ENCODE measurements at places on chromosomes 3 and 15. TPM values are rescaled to one million over a fixed set of nuclear protein-coding genes. Genes with fewer than 3 reads are reported as not detected.

CD96 gene
- 229 TPM for total RNA-seq

C3orf20 gene
- 0.33 TPM for total RNA-seq

SCAMP5 gene
- 0.41 TPM for total RNA-seq

KNL1 gene
- total RNA-seq = 1.7 TPM

ITGA11 gene
- total RNA-seq = 0.07 TPM

UTS2B gene
- not detected for total RNA-seq

SLC7A14 gene
- total RNA-seq = not detected

RHCG gene
- not detected for total RNA-seq

BCL6 gene
- 27.7 TPM for total RNA-seq

CCR2 gene
- total RNA-seq = 8.1 TPM

GRCh38 chr3:153513236-153513635 lies 351.2 kb downstream of the RAP2B start:
- no peak overlapping the region for H3K4me3 ChIP-seq
- H3K27me3 ChIP-seq = no peaks in the 10 kb centered on the region
- H3K27ac ChIP-seq = no peak overlapping the region
- DNase-seq = no peak
- no peaks in the 10 kb centered on the region for H3K4me1 ChIP-seq

GRCh38 chr15:85800478-85801123 lies 5.9 kb upstream of the KLHL25 start:
- H3K36me3 ChIP-seq = no peaks in the 10 kb centered on the region
- H3K27me3 ChIP-seq = no peaks in the 10 kb centered on the region
- H3K4me3 ChIP-seq = no peak overlapping the region
- H3K4me1 ChIP-seq = peaks cover 4% of the 10 kb centered on the region
- no peak overlapping the region for H3K27ac ChIP-seq
- no peak for DNase-seq

- H3K4me1 ChIP-seq = peaks cover 7% of the 10 kb centered on the region
- H3K36me3 ChIP-seq = no peaks in the 10 kb centered on the region
- no peak overlapping the region for H3K4me3 ChIP-seq
- no peak for DNase-seq
Measured at GRCh38 chr3:14199641-14200040, 21.0 kb downstream of the LSM3 start.

GRCh38 chr3:181998828-181999227 lies 287.1 kb downstream of the SOX2 start:
- DNase-seq = no peak
- no peak overlapping the region for H3K4me3 ChIP-seq
- no peaks in the 10 kb centered on the region for H3K27me3 ChIP-seq
- no peaks in the 10 kb centered on the region for H3K4me1 ChIP-seq
- H3K36me3 ChIP-seq = no peaks in the 10 kb centered on the region

DNA sequence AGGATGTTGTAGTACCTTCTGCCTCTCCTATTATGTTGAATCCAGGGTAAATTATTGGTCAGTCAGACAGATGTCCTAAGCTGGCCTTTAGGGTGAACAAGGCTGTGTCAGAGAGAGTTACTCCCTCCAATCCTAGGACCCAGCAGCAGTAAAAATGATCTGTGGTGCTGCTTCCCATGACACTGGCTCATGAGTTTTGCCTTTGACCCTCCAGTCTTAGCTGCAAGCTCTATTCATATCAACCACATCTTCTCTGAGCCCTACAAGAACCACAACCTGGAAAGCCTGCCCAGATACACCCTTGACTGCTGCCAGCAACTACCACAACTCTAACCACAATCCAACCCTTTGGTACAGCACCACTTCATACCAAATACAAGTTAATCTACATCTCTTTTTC lies 27.2 kb upstream of the PHLDB2 start:
- H3K27me3 ChIP-seq = no peaks in the 10 kb centered on the region
- no peak overlapping the region for H3K4me3 ChIP-seq
- peaks cover 2% of the 10 kb centered on the region for H3K4me1 ChIP-seq
- DNase-seq = no peak
- H3K36me3 ChIP-seq = no peaks in the 10 kb centered on the region

DNA sequence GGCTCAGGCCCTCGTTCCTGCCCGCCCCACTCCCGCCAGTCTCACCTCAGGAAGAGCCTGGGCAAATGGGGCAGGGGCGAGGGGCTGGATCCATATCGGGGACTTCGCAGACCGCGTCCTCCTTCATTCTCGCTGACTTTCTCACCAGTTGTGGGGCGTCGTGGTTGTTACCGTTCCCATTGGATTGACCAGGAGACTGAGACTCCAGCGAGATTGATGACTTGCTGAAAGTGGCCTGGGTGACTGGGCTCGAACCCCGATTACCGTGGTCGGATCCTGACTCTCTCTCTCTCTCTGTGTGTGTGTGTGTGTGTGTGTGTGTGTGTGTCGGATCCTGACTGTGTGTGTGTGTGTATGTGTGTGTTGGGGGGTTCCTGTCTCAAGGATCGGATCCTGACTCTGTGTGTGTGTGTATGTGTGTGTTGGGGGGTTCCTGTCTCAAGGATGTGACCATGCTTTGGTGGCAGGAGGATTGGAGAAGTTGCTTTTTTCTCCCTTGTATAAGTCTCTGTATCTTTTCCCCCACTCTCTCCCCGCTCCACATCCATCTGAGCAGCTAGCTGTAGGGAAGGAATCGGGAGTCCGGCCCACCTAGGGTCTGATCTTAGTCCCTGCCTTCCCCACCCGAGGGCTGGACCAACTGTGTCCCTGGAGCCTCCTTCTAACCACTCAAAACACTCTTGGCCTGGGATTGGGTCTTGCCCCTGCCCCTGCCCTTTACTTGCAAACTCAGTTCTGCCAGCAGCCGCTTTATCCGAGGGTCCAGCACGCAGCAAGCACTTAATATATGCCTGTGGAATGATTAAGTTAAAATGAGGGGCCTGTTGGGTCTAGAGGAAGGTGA lies 603 bp downstream of the PLEKHO2 start:
- H3K27me3 ChIP-seq = no peaks in the 10 kb centered on the region
- H3K4me1 ChIP-seq = peaks cover 11% of the 10 kb centered on the region
- H3K36me3 ChIP-seq = peaks cover 6% of the 10 kb centered on the region

DNA sequence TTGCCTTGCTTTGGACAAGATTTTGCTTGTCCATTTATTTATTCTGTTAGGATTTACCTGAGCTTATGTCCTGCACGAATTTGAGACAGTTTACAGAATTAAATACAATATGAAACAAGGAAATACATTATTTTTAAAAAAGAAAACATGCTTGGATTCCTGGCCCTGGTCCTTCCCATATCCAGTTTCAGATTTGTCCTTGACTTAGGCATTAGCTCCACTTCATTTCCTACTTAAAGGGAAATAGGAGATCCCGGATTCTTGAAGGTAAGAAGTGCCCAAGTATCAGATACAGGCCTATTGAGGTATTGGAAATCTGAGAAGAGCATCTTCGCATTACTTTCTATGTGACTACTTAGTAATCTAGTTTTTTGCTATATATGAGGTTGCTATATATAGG lies 672.0 kb downstream of the SI start:
- no peaks in the 10 kb centered on the region for H3K4me1 ChIP-seq
- no peak overlapping the region for H3K4me3 ChIP-seq
- no peaks in the 10 kb centered on the region for H3K27me3 ChIP-seq
- no peak for DNase-seq
- no peaks in the 10 kb centered on the region for H3K36me3 ChIP-seq

- no peaks in the 10 kb centered on the region for H3K4me1 ChIP-seq
- no peaks in the 10 kb centered on the region for H3K36me3 ChIP-seq
- no peak overlapping the region for H3K4me3 ChIP-seq
- no peak for DNase-seq
- no peak overlapping the region for H3K27ac ChIP-seq
- H3K27me3 ChIP-seq = no peaks in the 10 kb centered on the region
Measured at GRCh38 chr3:62990704-62991413, 115.6 kb upstream of the CADPS start.

- peaks cover 11% of the 10 kb centered on the region for H3K4me1 ChIP-seq
- H3K27me3 ChIP-seq = no peaks in the 10 kb centered on the region
- DNase-seq = no peak
- H3K36me3 ChIP-seq = no peaks in the 10 kb centered on the region
Measured at GRCh38 chr15:84983294-84983693, 1.6 kb downstream of the PDE8A start.

DNA sequence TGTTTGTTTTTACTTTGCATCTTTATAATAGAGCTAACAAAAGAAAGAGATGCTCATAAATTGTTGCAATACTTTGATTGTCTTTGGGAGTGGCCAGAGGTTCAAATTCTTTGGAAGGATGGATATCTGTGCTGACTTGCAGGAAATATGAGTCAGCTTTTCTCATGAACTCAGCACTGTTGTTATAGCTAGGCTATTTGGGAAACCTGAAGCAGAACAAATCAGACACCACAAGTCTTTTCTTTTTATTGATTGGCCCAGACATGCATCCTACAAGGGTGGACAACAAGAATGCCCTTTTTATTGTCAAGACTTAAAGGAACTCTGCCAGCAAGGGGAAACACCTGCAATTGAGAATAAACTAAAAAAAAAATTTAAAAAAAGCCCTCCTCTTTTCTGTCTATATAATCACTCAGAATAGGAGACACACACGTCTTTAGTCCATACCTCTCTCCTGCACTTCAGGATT lies 4.6 kb upstream of the DENND4A start:
- H3K27me3 ChIP-seq = no peaks in the 10 kb centered on the region
- DNase-seq = no peak
- no peaks in the 10 kb centered on the region for H3K36me3 ChIP-seq
- H3K27ac ChIP-seq = no peak overlapping the region
- H3K4me1 ChIP-seq = peaks cover 9% of the 10 kb centered on the region
- no peak overlapping the region for H3K4me3 ChIP-seq

- no peaks in the 10 kb centered on the region for H3K4me1 ChIP-seq
- no peak overlapping the region for H3K4me3 ChIP-seq
- no peak for DNase-seq
Measured at GRCh38 chr3:188936597-188937107, 235.1 kb upstream of the TPRG1 start.

GRCh38 chr3:56200251-56200650 lies 268.0 kb downstream of the ERC2 start:
- no peak for DNase-seq
- H3K27ac ChIP-seq = no peak overlapping the region
- no peak overlapping the region for H3K4me3 ChIP-seq
- H3K4me1 ChIP-seq = no peaks in the 10 kb centered on the region
- H3K27me3 ChIP-seq = no peaks in the 10 kb centered on the region

DNA sequence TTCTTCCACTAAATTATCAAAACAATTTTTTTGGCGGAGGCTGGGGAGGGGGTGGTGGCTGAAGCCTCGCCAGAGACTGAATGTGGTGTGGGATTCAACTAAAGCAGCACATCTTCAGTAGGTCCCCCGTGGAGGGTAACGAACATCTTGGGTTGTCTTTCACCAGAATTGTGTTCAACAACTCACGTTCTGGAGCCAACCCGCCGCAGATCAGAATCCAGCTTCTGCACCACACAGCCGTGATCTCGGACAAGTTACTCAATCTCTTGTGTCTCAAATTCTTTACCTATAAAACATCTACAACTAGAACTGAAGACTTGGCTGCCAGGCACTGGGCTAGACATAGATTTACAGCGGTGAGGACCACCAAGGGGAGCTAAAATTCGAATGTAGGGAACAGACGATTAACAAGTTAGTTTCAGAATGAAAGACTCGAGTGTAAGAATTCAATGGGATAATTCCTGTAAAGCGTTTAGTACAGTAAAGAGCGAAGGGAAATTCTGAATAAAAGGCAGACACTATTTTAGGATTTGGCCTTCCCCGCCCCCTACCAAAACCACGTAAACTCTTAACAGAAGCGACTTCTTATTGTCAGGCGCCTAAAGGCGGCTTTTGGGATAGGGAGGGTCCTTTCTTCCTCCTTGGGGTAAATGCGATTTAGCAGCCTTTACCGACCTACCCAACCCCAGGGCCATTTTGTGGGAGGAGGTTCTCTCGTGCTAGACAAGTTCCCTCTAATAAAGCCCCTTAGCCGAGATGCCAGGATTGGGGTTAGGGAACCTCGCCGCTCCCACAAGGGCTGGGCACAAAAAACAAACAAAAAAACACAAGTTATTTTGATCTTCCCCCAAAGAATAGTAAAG lies 697 bp upstream of the RAB5A start:
- peak overlapping the region; percentile 98 for H3K4me3 ChIP-seq
- H3K36me3 ChIP-seq = no peaks in the 10 kb centered on the region
- no peak for DNase-seq
- H3K27ac ChIP-seq = peak overlapping the region; percentile 96

- H3K27me3 ChIP-seq = no peaks in the 10 kb centered on the region
- DNase-seq = no peak
- peaks cover 3% of the 10 kb centered on the region for H3K4me1 ChIP-seq
- H3K36me3 ChIP-seq = peaks cover 35% of the 10 kb centered on the region
- H3K4me3 ChIP-seq = no peak overlapping the region
Measured at GRCh38 chr3:47747558-47747957, 34.1 kb downstream of the SMARCC1 start.

DNA sequence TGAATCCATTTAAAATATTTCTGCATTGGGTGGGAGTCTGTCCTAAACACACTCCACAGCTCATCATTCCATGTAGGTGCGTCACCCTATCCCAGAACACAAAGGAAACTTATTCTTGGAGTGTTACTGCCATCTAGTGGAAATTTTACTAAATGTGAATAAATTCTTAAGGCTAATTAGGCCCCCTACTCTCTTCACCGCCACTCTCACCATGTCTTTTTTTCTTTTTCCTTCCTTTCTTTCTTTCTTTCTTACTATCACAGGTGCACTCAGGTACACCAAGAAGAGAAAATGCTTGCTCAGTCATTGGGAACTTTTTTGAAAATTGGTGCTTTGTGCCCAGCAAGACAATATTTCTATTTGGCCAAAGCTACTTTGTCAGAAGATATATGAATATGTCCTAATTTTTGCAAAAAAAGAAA lies 26.4 kb upstream of the ATP8B4 start:
- H3K4me1 ChIP-seq = no peaks in the 10 kb centered on the region
- H3K4me3 ChIP-seq = no peak overlapping the region
- H3K36me3 ChIP-seq = no peaks in the 10 kb centered on the region
- no peak overlapping the region for H3K27ac ChIP-seq
- peaks cover 3% of the 10 kb centered on the region for H3K27me3 ChIP-seq

GRCh38 chr3:107676469-107677309 lies 153.9 kb downstream of the BBX start:
- H3K4me3 ChIP-seq = no peak overlapping the region
- no peaks in the 10 kb centered on the region for H3K27me3 ChIP-seq
- H3K36me3 ChIP-seq = no peaks in the 10 kb centered on the region
- peaks cover 6% of the 10 kb centered on the region for H3K4me1 ChIP-seq
- DNase-seq = no peak

DNA sequence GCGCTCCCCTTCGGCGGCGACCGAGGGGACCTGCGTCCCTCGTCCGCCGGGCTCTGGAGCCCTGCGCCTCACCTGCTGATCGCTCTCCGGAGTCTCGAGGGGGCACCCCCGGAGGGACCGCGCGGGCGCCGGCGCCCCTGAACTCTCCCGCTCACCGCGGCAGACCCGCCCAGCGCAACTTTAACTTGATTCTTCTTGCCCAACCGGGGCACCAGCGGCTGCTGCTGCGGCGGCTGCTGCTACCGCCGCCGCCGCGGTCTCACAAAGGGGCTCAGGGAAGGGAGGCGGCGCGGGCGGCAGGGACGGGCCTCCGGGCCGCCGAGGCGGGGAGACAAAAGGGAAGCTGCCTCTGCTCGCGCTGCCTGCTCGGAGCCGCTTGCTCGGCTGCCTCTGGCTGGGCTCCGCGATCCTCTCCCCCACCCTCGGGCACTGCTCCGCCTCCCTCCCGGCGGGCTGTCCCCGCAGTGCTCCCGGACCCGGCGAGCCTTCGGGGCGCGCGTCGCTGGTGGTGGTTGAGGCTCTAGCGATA lies at the start of gene PPM1L:
PPM1L (plus strand) TSS at position 456 of the 529 bp plus-strand sequence.
- peak; percentile 54 for DNase-seq
- no peaks in the 10 kb centered on the region for H3K36me3 ChIP-seq
- H3K27me3 ChIP-seq = no peaks in the 10 kb centered on the region

GRCh38 chr3:21152555-21152954 lies 598.5 kb downstream of the ZNF385D start:
- DNase-seq = no peak
- no peaks in the 10 kb centered on the region for H3K27me3 ChIP-seq
- no peaks in the 10 kb centered on the region for H3K4me1 ChIP-seq
- H3K4me3 ChIP-seq = no peak overlapping the region
